Sigmoid colon (tissue), 7 donors: ENCODE measurements at places on chromosomes 5 and 9. TPM values are rescaled to one million over a fixed set of nuclear protein-coding genes. Genes with fewer than 3 reads are reported as not detected.

Gene AQP7
- 2.4 TPM for polyA plus RNA-seq

Gene HAND1
- polyA plus RNA-seq, result 2.4 TPM

Gene CNTNAP3
- polyA plus RNA-seq, result 1.4 TPM

Gene TMEM215
- not detected for polyA plus RNA-seq

Gene CCNO
- polyA plus RNA-seq, result not detected

Gene AJM1
- polyA plus RNA-seq, result 1.8 TPM

Gene RNF183
- polyA plus RNA-seq, result not detected

Gene PPP1R26
- polyA plus RNA-seq, result 5.3 TPM

Gene EQTN
- polyA plus RNA-seq, result not detected

Gene MYOZ3
- polyA plus RNA-seq, result 0.16 TPM

Gene GNA14
- 7.8 TPM for polyA plus RNA-seq

Gene GLRA1
- polyA plus RNA-seq, result not detected

Gene KIF4B
- not detected for polyA plus RNA-seq

Gene ENTR1
- polyA plus RNA-seq, result 47.2 TPM

Gene NR2F1
- polyA plus RNA-seq, result 8.4 TPM

Gene SCAMP1
- polyA plus RNA-seq, result 3.9 TPM

Gene STPG3
- not detected for polyA plus RNA-seq

Gene PTCH1
- polyA plus RNA-seq, result 7.2 TPM

Gene CDC20B
- polyA plus RNA-seq, result not detected

Gene PELO
- polyA plus RNA-seq, result 7.8 TPM

Gene UNC5A
- polyA plus RNA-seq, result not detected

Gene CETN3
- polyA plus RNA-seq, result 36.0 TPM

Gene MYORG
- polyA plus RNA-seq, result 5.5 TPM
